ENCODE measurements at places on chromosomes 13 and 19.

DNA sequence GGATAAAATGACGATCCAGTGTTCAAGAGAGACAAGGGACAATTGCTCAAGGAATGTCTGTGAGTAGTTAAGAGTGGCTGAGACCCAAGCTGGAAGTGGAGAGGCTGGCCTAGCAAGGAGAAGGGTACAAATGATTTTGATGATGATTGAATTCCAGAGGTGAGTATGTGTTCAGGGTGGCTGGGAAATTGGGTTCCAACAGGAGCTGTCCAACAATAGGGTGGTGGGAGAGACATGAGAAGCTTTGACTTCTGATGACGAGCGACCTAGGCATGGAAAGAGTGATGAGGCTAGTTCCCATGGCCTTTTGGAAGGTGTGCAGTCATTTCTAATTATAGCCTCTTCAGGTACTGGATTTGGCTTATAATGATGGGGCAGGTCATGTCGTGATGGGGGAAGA is 29.1 kb upstream of the DCLK1 start:
- no peak for DNase-seq

- DNase-seq: peak; percentile 15
These were observed 4.0 kb downstream of the MAG start for GRCh38 chr19:35295792-35296462.

- no peak for DNase-seq
These were observed 2.2 kb upstream of the USPL1 start for GRCh38 chr13:30615481-30615865.

- DNase-seq: no peak
These were observed 192.2 kb downstream of the STK24 start for GRCh38 chr13:98384739-98385138.

DNA sequence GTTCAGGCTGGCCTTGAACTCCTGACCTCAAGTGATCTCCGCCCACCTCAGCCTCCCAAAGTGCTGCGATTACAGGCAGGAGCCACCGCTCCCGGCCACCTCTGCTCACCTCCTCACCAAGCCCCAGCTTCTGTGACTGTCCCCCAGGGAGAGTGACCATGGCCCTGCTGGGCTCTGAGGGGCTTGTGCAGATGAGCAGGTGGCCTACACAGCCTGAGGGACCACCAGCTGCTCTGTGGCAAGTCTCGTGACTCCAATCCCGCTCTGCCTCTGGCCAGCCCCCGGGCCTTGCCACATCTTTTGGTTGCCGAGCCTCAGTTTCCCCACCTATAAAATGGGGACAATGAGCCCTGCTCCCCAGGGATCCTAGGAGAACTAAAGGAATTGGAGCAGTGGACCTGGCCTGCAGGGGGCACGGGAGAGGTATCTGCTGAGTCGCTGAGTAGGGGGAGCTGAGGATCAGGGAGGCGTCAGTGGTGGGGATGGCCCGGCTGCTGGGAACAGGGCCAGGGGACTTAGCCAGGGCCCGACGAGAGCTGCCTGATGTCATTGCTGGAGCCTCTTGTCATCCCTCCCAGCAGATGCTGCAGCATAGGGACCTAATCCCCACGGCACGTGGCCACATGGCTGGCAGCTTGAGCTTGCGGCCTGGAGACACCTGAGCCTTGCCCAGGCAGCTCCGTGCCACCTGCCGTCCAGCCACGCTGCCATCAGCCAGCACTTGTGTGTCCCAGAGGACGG is 74.7 kb downstream of the GADD45B start:
- DNase-seq: no peak

DNA sequence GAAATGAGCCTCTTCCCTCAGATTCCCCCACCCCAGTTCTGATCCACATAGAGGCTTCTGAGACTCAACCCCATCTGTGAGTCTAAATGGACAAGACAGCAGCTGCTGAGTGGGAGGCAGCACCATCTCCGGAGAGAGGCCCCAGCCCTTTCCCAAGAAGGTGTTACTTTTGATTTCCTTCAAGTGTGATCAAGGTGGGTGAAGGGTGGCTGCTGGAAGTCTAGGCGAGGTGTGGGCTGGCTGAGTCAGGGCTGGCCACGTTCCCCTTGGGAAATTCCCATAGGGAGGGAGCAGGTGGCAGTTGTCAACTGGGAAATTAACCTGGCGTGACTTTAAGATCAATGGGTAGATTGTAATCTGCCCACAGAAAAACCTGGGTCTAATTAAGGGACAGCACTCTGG is 148.0 kb downstream of the FOXO1 start:
- no peak for DNase-seq

DNA sequence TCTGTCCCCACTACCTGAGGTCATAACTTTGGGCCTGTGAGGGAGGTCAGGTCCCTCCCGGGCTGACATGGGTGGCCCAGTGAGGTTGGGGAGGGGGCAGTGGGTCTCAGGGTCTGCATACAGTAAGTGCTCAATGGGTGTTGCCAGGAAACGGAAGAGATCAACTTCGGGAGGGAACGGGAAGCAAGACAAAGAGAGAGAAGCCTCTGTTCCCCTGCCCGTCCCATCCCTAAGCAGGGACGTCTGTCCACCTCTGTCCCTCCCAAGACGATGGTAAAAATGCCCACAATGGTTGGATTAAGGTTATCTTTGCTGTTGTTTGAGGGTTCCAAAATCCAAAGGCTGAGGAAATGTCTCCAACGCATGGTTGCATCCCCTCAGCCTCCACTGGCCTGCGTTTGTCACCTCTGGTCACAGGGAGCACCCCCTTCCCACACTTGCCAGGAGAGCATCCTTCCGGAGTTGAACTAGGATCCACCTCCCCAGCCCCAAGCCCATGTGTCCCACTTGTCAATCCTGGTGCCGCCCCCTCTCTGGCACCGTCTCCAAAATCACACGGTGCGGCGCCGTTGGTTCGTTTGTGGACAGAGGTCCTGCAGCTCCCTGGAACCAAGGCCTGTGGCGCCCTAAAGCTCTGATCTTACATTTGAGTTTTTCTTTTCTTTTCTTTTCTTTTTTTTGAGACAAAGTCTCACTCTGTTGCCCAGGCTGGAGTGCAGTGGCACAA is 774 bp upstream of the HOMER3 start:
- DNase-seq: no peak

- no peak for DNase-seq
These were observed 233.4 kb downstream of the B3GLCT start for GRCh38 chr13:31433207-31433606.

- DNase-seq: no peak
These were observed 6.2 kb downstream of the ZNF708 start for GRCh38 chr19:21323000-21323399.

DNA sequence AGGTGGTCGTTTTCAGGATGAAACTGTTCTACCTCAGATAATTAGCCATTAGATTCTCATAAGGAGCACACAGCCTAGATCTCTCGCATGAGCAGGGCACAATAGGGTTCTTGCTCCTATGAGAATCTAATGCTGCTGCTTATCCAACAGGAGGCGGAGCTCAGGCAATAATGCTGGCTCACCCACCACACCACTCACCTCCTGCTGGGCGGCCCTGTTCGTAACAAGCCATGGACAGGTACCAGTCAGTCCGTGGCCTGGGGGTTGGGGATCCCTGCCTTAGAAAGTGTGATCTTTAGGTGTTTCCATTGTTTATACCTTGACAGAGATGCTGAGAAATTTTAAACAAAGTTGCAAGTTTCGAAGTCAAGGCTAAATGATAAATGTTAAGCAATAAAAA is 344.6 kb upstream of the HTR2A start:
- DNase-seq: no peak

GRCh38 chr13:100356889-100357288 is 231.7 kb downstream of the GGACT start:
- no peak for DNase-seq

- no peak for DNase-seq
These were observed 16.0 kb downstream of the IRGC start for GRCh38 chr19:43731846-43732245.

Data from bone marrow (tissue), 2 donors.